ENCODE measurements at places on chromosomes 12 and 14.

GRCh38 chr12:23361971-23362370 lies 587.5 kb downstream of the SOX5 start:
- no peak for DNase-seq

- DNase-seq, result no peak
Measured at GRCh38 chr12:10241290-10241689, 28.6 kb downstream of the GABARAPL1 start.

DNA sequence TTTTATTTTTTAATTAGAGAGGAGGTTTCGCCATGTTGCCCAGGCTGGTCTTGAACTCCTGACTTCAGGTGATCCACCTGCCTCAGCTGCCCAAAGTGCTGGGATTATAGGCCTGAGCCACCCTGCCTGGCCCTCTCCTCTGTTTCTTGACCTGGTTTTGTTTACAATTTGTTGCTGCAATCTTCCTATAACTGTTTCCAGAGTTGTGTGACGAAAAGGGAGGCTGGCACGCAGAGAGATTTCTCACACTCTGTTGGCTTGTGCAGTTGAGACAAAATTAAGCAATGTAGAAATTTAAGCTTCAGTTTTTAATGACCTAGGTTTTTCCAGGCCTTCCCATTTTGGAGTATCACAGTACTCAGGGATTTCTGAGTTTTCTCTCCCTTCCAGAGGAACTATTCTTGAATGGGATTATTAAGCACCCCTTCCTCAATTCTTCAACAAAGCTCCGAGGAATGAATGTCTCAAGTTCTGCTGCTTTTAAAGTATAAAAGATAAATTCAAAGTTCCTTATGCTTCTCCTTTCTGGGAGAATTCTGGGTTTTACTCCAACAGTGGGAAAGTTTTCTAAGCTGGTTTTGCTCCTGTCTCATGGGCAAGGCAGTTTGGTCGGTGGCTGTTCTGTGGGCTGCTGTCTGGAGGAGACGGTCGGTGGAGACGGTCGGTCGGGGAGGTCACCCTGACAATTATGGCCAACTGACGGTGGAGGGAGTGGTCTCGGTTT lies 20.4 kb upstream of the FOS start:
- DNase-seq, result no peak

DNA sequence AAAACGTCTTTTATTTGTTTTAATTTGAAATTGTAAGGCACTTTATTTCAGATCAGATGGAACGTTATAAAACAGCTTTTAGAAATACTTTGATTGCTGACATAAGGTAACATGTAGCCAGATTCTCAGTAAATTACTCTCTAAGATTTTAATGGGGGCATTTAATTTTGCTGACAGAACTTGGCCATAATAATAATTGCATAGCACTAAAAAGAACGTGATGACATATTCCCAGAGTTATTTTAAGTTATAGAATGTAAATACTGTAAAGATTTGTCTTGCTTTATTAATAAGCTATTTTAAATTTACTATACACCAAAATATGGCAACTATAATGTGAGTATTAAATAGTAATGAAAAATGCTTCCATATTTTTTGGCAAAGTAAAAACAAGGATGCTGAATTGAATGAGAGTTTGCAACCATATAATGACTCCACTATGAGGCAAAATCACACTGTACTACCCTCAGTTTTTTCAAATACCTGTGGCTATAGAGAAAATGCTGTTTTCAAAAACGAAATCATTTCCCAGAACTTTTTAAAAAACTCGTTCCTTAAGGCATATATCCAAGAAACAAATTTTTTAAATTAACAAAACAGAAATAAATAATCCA lies 876 bp downstream of the LUM start:
- no peak for DNase-seq

DNA sequence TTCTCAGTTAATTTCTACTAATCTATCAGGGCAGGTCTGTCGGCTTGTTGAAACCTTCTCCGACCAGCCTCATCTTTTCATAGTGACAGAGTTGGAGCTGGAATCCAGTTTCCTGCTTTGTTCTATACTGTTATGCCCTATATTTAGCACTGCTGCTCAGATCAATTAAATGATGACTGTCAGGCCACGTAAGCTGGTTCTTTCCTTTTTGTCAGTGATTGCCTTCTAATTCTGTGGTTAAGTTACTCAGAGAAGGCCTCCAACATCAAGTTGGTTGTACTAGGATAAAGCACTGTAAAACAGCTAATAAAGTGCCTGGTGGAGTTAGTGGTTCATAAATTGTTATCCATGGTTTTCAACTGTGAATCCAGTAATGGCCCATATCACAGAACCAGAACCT lies 22.6 kb downstream of the DERA start:
- DNase-seq, result no peak

DNA sequence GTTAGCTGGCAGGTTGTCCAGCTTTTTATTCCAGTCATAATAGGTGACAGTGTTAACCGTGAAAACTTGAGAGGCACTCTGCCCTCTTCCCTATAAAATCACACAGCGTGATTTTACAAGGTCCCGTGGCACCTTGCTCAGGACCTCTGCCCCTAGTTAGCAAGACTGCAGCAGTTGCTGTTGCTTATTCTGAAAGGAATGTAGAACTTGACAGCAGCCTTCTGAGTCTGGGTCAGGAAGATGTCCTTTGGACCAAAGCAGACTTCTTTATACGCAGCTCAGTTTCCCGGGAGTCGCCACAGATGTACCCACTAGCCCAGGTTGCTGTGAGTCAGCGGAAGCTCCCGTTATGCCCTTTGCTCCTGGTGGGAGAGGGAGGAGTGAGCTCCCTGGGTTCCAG lies 13.2 kb downstream of the PRKAB1 start:
- DNase-seq, result no peak

- no peak for DNase-seq
Measured at GRCh38 chr12:122021193-122021821, 377 bp upstream of the BCL7A start.

DNA sequence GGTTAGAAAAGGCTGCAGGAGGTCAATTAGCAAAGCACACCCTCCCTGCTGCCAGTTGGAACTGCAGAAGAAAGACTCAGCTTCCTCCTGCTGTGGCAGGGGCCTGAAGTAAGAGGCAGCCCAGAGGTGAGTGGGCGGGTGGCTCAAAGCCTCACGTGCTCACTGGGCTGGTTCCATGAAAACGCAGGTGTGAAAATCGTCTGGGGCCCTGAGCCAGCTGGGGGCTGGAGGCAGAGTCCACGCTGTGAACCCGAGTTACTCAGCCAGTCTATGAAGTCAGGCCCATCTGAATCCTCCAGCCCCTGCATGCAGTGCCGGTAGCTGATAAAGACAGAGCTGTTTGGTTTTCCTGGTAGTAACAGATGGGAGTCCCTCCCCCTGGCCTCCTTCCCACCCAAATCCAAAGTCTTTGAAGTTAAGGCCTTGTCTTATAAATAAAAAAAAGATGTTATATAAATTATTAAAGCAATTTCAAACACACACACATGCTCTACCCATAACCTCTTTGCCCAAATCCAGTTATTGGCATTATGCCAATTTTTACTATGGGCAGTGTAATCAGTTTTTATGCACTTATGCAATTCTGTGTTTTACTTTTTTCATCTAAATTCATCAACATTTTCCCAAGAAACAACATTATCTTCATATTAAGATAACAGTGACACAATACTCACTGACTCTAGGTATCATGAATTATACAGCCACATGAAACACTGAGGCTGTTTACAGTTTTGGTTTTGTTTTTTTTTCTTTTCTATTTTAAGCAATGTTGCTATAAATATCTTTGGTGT lies 57.9 kb upstream of the PNMA1 start:
- no peak for DNase-seq

DNA sequence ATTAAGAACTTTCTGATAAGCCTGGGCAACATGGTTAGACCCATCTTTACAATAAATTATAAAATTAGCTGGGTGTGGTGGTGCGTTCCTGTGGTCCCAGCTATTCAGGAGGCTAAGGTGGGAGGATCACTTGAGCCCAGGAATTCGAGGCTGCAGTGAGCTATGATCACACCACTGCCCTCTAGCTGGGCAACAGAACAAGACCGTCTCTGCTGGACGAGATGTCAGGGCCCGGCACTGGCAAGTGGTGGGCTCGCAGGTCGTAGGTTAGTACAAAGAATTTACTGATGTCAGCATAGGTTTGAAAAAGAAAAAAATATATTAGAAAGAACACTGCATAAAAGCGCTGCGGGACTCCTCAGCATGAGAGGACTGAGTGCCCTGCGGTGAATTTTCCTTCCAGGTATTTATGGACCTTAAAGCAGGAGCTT lies 15.7 kb upstream of the VSIG10 start:
- DNase-seq, result no peak

DNA sequence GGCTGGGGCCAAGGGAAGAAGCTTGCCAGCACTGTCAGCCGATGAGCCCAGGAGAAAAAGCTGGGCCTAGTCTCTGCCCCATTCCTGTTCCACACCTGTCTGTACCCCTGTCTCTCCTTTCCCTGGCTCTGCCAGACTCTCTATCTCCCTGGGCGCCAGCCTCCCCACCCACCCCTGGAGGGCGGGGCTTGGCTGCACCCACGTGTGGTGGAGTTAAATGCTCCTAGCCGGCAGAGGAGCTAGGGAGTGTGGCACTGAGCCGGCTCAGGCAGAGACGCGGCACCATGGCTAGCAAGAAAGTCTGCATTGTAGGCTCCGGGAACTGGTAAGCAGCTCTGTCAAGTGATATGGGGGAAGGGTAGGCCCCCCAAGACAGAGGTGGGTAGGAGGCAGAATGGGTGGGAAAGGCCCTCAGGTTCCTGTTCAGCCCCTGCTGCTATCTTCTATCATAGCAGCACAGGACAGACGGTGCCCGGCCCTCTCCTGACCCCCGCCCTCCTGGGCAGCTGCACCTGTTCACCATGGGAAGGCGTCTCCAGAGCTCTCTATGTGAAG lies at the start of gene GPD1:
TSS of gene GPD1 (plus strand) at position 242 of the 555 bp plus-strand sequence. CDS start at position 285, 43 bp downstream.
- no peak for DNase-seq

DNA sequence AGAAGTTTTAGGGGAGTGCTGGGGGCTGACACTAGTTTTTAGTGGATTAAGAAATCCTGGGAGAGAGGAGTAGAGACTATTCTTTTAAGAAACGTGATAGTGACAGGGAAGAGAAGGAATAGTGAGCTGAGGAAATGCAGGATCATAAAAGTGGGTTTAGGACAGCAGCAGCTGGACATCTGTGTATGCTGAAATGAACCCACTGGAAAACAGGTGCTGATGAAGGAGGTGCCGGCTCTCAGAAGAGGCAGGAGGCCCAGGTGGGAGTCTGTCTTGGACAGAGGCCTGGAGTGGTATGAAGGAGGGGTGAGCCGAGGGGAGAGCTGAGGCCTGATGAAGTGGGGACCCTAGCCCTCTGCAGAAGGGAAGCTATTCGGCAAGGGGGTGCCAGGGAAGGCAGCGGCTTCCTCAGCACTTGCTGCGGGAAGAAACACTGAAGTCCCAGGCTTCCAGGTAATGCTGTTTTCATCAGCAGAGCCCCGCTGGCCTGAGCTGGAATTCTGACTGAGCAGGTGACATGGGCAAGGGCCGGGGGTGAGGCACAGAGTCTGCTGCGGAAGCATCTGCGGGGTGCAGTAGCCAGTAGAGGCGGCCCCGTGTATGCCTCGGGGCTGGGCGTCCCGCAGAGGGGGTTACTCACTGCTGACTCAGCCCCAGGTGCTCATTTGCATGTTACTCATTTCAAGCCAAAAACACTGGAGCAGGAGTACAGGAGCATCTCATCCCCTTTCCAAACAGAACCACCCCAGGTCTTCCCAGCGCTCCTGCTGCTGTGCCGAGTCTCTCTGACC lies 89.7 kb downstream of the TMCC3 start:
- peak; percentile 6 for DNase-seq

DNA sequence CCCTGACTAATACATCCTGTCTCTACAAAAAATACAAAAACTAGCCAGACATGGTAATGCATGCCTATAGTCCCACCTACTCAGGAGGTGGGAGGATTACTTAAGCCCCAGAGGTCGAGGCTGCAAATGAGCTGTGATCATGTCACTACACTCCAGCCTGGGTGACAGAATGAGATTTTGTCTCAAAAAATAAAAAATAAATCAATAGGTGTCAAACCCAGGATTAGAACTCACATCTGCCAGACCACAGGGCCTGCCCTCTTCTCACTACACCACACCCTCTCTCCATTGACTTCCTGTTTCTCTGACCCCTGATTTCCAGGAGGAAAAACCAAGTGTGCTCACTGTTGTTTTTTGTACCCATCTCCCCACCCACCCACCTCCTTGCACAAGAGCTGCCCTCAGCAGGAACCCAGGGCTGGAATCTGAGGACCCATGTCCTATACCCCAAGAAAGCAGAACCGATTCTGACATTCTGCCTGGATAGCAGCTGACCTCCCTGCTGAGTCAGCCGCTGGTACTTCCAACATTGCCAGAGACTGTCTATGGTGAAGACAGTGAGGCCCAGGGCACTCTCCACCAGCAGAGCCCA lies 6.2 kb downstream of the CMKLR1 start:
- no peak for DNase-seq

DNA sequence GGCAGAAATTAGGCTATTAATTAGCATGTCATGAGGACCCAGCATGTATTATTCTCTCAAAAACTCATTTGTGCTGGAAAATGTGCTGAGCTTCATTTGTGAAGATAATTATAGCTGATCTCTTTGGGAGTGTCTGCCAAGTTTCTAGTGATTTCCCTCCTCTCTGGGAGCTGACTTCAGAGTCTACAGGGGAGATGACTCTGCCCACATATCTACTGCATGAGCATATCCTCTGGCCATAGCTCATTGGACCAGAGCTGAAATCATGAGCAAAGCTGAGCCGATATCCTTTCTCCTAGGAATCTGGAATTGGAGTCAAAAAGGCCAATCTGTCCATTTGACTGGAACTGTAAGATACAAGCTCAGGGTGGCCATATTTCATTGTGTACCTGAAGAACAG lies 5.9 kb downstream of the CCDC198 start:
- DNase-seq, result no peak

DNA sequence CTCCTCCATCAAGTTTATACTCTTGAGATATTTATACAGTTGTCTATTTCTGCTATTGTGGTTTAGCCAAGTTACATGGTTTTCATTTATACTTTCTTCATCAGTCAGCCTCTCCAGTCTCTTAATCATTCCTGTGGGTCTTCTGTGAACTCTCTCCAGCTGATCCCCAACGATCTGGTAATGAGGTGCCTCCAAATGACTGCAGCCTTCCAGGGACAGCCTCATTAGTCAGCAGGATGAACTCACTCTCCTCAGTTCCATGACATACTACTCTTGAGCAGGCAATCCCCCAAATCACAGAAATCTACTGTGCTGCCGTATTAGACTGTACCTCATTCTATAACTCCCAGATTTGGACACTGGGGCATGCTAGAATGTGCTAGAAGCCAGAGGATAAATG lies 15.3 kb downstream of the AREL1 start:
- no peak for DNase-seq

DNA sequence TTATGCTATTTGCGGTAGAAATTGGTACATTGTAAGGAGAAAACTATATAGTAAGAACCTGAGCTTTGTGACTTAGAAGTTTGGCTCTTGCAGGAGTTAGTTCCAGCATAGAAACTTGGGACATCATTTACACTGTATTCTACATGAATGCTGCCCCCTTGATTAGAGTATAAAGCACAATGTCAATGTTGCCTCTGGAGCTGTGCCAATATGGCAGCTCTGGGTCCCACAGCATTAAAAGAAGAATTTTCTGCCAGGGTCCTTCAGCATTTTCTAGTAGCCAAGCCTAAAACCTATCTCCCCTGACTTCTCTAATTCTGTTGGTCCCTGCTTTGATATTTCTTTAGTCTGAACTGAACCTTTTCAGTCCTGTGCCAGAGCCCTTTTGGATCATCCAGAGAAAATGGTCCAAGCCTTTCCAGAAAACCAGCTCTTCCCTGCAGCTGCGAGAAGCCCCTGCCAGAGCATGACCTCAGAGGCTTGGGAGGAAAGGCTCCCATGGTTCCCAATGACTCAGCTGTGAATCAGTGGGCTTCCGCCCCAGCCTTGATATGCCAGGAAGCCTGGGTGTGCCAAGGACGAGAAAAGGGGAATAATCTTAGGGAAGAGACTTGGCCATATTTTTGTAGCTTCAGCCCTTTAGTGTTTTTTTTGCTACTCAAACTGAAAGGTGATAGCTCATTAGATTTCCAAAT lies 43.2 kb downstream of the PLEKHG7 start:
- DNase-seq, result peak; percentile 84

All from fibroblast of the conjunctiva (primary cell).